ENCODE measurements at places on chromosomes 2 and 18.

DNA sequence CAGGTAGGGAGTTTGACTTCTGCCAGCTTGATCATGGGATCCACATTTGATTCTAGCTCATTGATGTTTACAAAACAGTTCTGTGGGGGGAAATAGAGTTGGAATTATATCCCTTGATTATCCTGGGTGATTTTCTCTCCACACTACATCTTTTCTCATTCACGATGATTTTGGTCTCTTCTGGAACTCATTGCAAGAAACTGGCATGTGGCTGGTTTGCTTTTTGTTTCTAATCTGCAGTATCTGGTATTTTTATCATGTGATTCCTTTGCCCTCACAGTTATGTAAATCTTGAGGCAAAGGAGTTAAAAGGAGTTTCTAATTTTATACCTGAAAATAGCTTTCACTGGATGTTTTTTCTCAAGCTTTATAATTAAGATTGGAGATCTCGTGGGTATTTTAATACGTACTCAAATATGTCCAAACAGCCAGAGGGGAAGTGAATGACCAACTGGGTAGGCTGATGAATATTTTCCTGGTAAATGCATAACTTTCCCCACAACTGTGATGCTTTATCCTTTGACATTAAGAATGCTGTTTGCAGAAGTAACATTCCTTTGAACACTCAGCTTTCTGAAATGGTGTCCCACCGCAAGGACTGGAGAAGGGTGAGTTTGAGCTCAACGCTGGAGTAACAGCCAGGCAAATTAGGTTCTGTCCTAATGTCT, 502.9 kb upstream of the ZEB2 start:
- DNase-seq: no peak

GRCh38 chr2:197793456-197793855, 8.3 kb upstream of the BOLL start:
- DNase-seq: no peak

DNA sequence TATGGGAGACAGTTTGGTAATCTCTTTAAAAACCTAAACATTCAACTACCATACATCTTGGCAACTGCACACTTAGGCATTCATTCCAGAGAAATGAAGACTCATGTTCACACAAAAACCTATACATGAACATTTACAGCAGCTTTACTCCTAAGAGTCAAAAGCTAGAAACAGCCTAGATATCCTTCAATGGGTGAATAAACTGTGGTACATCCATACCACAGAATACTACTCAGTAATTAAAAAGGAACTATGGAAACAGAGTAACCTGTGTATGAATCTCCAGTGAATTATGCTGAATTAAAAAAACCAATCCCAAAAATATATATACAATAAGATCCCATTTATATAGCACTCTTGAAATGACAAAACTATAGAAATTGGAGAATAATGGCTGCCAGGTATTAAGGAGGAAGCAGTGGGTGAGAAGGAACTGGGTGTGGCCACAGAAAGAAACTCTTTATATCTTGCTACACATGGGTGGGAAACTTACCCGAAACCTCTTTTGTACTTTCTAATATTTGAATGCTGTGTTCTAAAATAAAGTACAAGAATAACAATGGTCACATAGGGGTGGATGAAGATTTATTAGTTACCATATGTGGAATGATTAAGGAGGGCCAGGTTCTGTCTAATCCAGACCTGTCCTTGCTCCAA, 13.7 kb downstream of the SESTD1 start:
- no peak for DNase-seq

DNA sequence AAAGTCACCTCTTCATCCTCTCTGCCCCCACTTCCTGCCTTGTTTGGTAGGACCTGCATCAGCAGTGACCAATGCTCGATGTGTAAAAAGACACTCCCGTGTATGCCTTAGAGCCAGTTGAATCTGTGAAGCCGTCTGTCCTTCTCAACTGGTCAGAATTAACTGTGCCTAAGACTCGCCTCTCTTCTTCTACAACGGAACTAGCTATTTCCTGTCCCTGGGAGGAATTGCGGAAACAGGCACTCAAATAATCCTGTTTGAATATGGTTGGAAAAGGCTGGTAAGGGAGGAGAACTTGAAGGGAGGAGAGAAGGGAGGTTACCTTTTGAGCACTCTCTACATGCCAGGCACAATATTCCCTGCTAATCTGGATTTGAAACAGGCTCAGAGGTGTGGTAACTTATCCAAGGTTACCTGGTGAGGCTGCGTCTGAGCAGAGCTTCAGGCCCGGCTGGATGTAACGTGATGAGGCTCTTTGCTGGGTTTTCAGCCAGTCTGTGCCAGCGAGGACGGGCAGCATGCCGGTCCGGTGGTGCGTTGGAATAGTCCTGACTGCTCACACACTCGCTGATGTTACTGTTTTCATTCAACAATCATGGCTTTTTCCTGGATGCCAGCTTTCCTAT, 127.0 kb downstream of the FAM168B start:
- no peak for DNase-seq

- no peak for DNase-seq
Measured at GRCh38 chr18:79643054-79643984, 36.3 kb upstream of the CTDP1 start.

DNA sequence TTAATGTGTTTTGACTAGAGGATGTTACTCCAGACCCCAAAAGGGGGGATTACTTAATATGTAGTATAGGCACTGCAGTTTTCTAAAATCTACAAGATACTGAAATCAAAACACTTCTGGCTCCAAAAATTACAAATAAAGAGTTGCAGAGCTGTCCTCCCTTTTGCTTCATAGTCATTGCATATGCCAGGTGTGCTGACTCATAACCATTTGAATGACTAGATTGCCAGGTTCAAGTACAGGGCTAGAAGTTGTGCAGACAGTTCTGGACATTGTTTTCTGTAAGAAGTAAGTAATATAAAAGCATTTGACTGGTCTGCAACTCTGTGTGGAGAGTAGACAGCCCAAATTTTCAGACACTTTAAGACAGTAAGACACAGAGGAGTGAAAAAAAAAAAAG, 6.7 kb downstream of the CWC22 start:
- no peak for DNase-seq

DNA sequence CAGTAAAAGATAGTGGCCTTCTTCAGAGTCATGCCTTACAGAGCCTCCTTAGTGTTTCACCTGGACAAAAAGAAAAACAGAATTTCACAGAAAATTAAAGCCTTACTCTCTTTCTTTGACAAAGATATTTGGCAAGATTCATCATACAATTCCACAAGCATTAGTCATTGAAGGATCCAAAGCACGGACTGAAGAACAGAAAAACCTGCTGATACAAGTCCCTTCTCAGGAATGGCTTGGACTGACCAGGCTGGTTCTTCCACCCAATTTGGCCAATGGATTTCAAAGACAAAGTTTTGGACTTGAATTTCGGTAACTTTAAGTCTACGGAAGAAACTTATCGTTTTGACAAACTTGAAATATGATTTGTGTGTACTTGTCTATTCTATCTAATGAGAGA, 39.1 kb upstream of the GALNT3 start:
- DNase-seq: no peak

DNA sequence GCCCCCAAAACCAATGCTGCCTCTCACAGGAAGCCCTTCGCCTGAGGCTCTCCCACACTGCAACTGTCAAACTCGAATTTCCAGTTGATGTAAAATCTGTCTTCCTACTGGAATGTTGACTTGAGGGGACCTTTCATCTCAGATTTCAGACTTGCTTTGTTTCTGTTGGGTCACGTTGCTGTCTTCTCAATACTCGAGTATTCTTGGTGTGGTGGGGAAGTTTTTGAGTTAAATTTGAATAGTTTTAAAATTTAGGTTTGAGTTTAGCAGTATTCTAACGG, 50.8 kb downstream of the AGAP1 start:
- no peak for DNase-seq

DNA sequence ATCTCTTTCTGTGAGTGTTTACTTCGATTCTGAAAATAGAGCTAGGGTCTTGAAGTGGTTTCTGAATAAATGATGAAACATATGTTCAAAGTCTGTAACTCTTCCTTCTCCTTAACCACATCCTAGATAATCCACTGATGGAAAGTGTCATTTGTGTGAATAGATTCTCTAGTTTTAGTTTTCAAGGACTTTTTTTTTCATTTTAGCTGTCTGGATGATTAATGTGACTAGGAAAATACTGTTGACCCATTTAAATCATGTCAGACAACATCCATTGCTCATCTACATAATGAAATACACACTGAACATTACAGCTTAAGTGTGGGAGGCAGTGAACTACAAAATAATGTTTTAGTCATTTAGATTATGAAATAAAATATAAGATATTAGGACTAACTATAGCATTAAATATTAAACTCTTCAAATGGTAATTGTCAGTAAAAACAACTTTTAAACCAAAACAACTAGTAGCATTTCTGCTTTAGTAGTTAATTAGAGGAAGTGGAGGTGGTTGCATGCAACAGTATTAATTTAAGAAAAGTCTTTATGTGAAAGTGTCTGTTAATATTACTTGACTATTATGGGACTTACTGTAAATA, 39.1 kb upstream of the DLX1 start:
- no peak for DNase-seq

GRCh38 chr2:174617718-174618117, 20.1 kb upstream of the WIPF1 start:
- no peak for DNase-seq

DNA sequence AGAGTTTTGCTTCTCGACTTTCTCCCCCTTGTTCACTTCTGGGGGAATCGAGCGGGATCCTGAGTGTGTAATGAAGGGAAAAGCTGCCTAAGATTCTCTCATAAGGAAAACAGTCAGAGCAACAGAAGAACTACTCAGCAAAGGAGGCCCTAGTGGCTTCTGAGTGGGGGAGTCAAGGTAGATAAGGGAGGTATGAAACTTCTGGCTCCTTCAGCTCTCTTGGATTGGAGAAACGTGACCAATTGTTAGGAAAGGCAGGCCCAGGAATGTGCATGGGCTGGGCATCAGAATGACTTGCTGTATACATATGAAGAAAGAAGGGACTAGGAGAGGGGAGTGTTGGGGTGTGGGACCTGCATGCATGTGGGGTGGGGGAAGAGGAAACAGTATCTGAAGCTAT, 73.1 kb downstream of the KCNS3 start:
- no peak for DNase-seq

DNA sequence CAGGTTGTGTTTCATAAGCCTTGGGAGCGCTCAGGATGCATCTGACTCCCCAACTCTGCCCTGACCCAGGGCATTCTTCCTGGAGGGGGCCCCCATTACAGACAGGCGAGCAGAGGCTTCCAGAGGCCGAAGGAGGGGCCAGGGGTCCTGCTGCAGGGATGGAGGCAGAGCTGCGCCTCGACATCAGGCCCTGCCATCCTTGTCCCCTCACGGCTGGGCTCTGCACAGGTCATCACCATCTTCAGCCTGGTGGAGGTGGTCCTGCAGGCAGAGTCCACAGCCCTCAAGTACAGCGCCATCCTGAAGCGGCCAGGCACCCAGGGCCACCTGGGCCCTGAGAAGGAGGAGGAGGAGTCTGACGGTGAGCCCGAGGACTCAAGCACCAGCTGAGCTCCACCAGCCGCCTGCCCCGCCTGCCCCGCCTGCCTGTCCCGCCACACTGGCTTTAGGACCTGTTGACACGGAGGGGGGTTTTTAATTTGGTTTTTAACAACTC, 42.3 kb upstream of the ALPP start:
- DNase-seq: no peak

DNA sequence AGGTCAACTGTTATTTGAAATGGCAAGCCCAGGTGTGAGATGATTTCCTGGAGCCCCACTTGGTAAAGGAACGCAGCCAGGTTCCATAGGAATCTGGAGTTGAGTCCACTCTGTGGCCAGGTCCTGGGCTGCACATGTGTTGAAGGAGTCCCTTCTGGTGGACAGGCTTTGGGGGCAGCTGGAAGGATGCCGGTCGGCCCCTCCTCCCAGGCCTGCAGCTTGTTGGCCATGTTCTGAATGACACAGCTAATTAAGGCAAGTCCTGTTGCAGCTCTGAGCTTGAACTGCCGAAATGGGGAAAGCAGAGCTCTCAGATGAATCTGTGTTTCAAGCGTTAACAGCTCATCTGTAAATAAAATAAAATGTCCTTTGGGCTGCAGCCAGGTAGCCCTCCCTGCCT, 23.8 kb downstream of the EN1 start:
- no peak for DNase-seq

DNA sequence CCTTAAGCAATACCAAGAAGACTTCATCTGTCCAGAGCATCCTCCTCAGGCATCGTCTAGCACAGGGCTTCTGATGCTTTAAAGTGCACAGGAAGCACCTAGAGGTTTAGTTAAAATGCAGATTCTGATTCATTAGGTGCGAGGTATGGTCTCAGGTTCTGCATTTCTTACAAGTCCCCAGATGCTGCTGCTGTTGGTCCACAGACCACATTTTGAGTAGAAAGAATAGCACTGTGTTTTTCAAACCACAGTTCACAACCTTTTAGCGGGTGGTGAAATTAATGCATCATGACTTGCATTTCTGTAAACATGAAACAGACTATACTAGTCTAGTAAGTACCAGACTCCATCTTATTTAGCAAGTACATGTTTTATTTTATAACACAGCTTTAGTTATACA, 134.6 kb downstream of the TMEFF2 start:
- DNase-seq: no peak

DNA sequence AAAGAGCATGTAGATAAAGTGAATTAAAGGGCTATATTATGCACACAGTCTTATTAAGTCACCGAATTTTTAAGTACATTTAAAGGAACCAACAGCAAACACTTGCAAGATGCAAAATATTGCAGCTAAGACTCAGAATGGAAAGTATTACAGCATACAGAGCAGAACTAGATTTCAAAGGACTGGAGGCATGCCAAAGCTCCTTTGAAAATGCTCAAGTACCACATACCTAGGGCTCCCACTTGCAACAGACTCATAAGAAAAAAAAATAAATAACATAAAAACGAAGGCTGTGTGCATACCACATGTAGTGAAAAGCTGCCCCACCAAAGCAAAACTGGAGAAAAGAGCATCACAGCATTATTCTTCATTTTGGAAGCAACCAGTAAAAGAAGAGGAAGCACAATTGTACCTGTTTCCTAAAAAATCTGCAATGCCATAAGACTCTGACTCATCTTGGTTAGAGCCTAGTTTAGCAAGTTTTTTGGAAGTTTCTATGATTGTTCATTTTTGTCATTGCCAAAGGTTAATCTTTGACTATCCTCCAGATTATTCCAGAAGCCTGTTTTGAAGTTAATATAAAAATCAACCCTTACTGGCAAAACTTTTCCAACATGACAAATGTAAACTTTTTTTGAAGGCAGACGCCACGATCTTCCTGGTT, 306.0 kb upstream of the COL3A1 start:
- no peak for DNase-seq

- no peak for DNase-seq
Measured at GRCh38 chr18:45361125-45361851, 254.0 kb upstream of the SLC14A2 start.

DNA sequence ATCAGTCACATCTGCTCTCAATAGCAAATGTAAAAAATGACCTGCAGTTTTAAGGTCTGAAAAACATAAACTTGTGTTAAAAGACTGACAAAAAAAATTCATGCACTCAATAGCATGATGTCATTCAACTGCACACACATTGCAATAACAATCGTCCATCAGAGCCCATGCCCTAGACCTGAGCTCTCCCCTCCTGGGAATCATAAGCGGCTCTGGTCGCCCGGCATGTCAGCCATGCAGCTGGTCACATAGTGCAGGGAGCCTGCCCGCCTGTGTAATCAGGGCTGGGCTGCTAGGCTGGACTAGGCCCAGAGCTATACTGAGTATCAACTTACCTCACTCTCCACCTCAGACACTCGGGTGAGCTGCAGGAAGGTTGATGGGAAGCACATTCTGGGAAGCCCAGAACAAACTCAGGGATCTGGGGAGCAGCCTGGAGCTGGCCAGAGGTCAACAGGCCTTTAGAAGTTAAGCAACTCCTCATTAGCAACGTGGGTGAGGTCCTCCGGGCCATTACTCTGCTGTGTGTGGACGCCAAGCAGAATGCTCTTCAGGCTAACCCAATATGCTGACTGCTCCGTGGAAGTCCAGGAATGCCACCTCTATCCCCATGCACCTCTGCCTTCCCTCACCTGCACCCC, 165.5 kb downstream of the TTC32 start:
- DNase-seq: no peak
